ENCODE measurements at places on chromosomes 3 and 15.

GRCh38 chr3:128483657-128484403 lies 9.2 kb downstream of the GATA2 start:
- no peak for DNase-seq

GRCh38 chr3:61844346-61844745 lies 283.0 kb downstream of the PTPRG start:
- DNase-seq, result no peak

DNA sequence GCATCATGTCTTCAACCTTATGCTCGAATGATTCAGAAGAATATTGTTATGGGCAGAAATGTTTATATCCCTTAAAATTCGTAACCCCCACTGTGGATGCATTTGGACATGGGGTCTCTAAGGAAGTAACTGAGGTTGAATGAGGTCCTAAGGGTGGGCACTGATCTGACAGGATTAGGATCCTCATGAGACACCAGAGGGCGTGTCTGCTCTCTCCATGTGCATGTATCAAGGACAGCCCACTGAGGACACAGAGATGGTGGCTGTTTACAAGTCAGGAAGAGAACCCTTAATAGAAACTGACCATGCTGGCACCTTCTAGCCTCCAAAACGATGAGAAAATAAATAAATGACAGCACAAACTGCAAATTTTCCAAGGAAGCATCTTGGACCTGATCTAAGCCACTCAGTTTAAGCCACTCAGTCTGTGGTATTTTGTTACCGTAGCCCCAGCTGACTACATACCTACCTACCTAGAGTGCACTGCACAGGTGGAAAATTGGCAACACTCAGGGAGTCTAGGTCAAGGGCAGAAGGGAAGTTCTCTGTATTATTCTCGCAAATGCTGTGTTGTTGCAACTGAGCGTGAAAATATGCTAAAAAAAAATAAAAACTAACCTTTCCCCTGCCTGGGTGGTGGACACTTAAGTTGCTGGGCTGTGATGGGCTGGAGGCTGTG lies 126.6 kb downstream of the TJP1 start:
- no peak for DNase-seq

DNA sequence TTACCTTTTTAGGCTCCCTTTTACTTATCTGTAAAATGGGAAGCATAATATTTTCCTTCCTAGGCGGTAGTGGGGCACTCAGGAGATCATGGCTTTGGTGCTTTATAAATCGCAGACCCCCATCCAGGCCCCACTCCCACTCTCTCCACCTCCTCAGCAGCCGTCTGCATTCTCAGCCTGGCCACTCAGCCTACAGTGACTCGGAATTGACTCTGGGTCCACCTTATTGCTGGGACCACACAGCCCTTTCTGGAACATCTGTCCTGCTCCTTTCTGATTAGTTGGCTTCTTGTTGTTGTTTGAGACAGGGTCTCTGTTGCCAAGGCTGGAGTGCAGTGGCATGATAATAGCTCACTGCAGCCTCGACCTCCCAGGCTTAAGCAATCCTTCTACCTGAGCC lies 76.5 kb downstream of the RPLP1 start:
- no peak for DNase-seq

- no peak for DNase-seq
These were observed 4.1 kb downstream of the KNL1 start for GRCh38 chr15:40598126-40598525.

GRCh38 chr3:160801386-160802118 lies 45.5 kb downstream of the PPM1L start:
- no peak for DNase-seq
